ENCODE measurements at places on chromosomes 5 and 9.

DNA sequence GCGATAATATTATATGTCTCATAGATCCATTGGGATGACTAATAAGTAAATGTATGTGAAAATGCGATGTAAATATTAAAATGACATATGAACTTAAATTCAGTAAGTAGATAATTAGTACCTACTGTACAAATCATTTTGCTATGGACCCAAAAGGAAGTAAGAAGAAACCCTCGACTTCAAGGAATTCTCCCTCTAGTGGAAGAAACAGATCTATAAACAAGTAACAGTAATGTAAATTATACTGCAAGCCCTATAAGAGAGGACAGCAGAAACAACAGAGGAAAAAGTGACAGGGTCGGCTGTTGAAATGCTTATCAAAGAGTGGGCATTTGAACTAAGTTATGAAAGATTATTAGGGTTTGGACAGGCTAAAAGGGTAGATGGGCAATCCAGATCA lies 320.3 kb downstream of the DMAC1 start:
- no peak for DNase-seq

DNA sequence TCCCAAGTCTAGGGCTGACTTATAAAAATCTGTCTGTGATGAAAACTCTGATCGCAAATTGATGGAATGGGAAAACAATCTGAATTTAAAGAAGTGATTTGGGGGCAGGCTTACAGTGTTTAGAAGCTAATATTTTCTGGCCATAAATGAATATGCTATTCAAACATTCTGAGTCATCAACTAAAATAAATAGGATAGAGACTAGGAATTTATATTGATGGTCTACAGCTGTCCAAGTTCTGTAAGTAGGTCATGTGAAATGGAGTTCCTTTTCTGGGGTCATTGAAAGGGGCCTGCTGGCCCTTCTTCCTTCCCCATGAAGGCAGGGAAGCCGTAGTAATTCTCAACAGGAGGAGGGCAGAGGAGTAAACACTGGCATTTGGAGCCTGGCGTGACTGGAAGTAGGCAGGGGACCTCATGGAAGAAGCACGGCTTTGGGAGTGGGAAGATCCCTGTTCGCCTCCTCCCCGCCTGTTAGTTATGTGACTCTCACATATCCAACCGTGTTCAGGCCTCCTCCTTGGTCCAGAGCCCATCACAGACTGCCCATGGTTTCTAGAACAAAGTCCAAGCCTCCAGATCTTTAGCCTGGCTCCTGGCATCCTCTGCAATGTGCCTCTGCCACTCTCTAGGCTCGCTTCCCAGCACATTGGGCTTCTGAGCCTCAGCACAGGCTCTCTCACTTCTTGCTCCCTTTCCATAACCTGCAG lies 31.7 kb downstream of the ALG2 start:
- DNase-seq = no peak

DNA sequence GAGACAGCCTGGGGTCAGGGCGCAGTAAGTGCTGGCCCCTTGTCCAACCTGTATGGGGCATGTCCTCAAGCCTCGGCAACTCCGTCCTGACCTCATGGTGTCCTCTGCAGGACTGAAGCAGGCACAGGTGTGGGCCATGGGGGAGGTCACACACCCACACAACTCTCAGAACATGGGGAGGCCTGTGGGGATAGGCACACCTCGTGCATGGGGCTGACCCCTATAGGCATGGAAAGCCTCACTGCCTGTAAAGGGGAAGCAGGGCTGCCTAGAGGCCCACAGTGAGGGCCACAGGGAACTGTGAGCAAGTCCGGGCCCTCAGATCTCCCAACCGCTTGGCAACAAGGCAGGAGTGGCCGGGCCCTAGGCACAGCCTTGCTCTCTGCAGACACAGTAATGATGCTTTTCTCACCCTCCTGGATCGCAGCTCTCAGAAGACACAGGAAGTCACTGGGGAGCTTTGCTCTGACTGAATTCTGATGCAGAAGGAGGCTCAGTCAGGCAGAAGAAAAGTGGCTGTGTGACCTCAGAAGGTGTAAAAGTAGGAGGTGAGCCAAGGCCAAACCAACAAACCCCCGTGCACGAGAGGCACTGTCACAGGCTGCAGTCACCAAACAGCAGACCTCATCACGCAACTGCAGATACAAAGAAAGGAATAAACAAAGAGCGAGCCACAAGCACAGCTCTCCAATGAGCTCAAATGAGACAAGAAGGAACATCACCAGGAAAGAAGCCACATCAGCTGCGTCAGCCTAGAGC lies 5.4 kb downstream of the IPPK start:
- no peak for DNase-seq

DNA sequence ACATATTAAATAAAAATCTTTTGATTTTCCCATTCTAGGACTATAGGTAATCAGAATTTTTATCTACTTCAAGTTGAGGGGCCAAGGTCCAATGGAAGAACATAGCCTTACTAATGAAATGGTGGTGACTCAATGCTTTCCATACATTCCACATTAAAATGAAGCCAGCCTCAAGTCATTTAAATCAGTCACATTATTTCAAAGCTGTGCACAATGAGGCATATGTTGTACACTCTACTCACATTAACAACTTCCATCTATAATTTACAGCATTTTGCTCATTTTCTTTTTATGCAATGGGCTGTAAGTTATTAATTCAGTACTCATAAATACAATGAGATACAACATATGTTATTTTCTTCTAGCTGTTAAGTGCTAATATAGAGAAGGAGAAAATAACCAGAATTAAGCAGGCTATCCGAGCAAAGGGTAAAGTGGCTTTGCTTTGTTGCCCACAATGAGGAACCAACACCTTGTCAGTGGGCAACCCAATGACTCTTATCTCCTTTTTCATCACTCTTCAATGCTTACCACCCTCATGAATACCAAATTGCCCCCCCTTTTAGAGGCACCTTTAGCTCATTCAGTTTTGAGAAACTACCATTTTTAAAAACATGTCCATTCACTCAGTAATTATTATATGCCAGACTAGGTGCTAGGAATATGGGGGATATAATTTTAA lies 52.4 kb downstream of the TTLL11 start:
- no peak for DNase-seq

DNA sequence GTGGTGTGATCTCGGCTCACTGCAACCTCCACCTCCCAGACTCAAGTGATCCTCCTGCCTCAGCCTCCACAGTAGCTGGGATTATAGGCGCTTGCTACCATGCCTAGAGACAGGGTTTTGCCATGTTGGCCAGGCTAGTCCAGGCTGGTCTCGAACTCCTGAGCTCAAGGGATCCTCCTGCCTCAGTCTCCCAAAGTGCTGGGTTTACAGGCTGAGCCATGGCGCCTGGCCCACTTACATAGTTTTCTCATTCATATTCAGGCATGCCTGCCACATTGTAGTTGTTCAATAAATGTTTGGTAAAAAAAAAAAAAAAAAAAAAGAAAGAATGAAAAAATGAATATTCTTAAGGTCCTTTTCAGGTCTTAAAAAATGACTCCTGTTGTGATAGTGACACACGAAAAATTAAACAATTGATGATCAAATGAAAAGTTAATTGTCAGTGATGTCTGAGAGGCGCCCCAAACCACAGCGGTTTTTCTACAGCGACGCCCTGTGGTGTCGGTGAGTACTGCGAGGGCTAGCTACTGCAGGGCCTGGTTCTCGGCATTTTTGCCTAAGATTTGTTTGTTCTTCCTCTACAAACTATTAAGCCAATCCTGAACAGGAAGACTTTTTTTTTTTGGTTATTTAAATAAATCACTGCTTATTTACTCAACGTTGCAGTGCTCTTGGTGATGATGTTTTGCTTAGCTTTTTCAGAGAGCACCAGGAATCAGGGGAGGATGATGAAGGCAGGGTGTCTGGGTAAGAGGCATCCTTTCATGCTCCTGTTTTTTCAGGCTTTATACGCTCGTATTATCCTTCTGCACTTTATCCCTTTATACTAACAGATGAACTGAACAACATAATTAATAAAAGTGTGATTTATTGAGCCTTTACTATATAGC lies 67.0 kb upstream of the DPYSL3 start:
- DNase-seq = peak; percentile 89

Data from eye (tissue), 1 donor.